ENCODE measurements at places on chromosomes 3 and 15. TPM values are rescaled to one million over a fixed set of nuclear protein-coding genes. Genes with fewer than 3 reads are reported as not detected.

DNA sequence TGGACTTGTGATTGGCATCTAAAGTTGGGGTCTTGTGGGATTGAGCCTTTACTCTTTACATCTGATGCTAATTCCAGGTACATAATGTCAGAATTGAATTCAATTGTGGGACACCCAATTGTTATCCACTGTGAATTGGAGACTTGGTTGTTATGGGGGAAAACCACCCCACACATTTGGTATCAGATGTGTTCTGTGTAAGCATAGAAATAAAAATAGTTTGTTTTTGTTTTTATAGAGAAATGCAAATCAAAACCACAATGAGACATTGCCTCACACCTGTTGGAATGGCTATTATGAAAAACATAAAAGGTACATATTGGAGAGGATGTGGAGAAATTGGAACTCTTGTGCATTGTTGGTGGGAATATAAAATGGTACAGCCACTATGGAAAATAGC lies 58.5 kb downstream of the CPA3 start:
- no peak for DNase-seq
- H3K36me3 ChIP-seq, result no peaks in the 10 kb centered on the region
- no peaks in the 10 kb centered on the region for H3K27me3 ChIP-seq
- no peak overlapping the region for H3K27ac ChIP-seq

Gene MYZAP
- total RNA-seq, result 5.8 TPM

Gene RBP2
- total RNA-seq, result not detected

DNA sequence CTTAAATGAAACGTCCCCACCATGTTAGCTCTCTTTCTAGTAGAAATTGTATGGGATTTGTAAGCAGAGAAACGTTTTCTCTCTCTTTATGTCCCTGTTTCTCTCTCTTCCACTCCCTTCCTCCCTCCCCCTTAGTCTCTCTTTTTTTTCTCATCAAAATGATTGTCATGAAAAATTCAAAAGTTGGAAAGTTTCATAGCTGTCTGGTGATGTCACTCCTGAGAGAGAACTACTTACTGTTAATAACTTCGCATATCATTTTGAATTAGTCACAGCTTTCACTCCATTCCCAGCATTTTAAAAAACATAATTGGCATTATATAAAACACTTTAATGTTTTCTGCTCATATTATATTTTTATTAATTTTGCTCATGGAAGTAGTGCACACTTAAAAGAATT lies 331.1 kb downstream of the C3orf38 start:
- H3K27me3 ChIP-seq, result no peaks in the 10 kb centered on the region
- H3K27ac ChIP-seq, result no peak overlapping the region
- H3K36me3 ChIP-seq, result no peaks in the 10 kb centered on the region
- no peaks in the 10 kb centered on the region for H3K4me1 ChIP-seq
- no peak overlapping the region for H3K4me3 ChIP-seq

Gene CSTA
- total RNA-seq, result 11.0 TPM

Measured in HCT116 (cell line).